CD4-positive, alpha-beta T cell treated with Interferon alpha-2 for 1 hour (primary cell): ENCODE measurements at places on chromosomes 1 and 21.

DNA sequence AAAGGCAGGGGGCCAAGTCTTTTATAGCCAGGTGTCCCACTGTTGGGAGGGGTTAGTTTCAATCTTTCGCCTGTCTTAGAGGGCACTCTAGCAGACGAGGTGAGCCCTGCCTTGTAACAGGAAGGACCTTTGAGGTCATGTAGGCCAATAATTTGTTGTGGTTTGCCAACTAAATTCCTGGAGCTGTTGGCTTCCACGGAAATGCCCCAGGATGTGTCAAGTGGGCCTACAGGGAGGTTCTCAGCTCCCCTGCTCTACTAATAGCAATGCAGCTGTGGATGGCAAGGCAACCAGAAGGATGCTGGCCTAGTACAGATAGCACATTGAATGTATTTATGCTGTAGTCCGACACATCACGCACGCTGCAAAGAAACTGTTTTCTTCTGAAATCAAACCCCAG is 22.3 kb upstream of the CASQ2 start:
- no peak for DNase-seq

DNA sequence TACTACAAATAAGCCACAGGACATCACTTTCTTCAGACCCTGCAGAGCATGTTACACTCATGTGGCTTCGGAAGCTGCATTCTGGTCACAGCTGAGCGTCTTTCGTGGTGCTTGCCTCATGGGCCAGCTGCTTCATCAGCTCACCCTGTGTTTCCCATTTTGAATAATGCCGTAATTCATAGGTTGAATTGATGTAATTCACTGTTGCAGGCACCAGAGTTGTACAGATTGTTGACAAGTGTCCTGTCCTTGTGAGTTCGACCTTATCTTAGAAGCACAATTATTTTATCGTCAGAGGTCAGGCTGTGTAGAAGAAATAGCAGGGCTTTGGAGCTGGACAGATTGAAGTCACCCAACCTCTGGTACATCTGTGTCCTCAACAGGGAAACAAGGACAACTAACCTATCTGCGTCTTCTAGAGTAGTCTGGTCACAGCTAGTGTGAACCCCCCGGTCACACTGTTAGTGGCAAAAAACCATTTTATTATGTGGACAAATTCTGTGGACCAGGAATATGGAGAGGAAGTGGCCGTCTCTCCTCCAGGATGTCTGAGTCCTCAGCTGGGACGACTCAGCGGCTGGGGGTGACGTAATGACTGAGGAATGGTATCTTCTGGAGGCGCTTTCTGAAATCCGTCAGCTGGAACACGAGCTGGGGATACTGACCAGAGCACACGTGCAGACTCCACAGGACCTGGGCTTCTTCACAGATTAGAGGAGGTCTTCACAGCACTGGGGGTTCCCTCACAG is 17.8 kb downstream of the PKNOX1 start:
- DNase-seq = no peak

DNA sequence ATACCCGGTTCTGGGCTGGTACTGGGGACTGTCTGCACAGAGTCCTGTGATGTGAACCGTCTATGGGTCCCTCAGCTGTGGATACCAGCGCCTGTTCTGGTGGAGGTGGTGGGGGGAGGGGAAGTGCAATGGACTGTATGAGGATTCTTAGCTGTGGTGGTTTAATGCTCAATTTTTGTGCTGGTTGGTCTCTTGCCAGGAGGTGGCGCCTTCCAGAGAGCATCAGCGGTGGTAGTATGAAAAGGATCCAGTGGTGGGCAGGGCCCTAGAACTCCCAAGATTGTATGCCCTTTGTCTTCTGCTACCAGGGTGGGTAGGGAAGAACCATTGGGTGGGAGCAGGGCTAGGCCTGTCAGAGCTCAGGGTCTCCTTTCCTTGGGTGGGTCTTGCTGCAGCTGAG is 89.4 kb upstream of the B3GALT2 start:
- no peak for DNase-seq

GRCh38 chr1:154145986-154146385 is 8.9 kb downstream of the NUP210L start:
- DNase-seq = no peak

- DNase-seq = no peak
Observed at GRCh38 chr1:177902266-177902665, 67.6 kb downstream of the SEC16B start.

GRCh38 chr1:53135735-53136114 is 6.7 kb downstream of the SLC1A7 start:
- peak; percentile 39 for DNase-seq

GRCh38 chr1:60569189-60569588 is 495.6 kb upstream of the C1orf87 start:
- no peak for DNase-seq

- DNase-seq = no peak
Observed at GRCh38 chr1:160653620-160654016, 6.8 kb upstream of the SLAMF1 start.

GRCh38 chr1:238753252-238753651 is 633.1 kb upstream of the CHRM3 start:
- DNase-seq = no peak

- no peak for DNase-seq
Observed at GRCh38 chr1:101437800-101438199, 201.0 kb downstream of the S1PR1 start.

DNA sequence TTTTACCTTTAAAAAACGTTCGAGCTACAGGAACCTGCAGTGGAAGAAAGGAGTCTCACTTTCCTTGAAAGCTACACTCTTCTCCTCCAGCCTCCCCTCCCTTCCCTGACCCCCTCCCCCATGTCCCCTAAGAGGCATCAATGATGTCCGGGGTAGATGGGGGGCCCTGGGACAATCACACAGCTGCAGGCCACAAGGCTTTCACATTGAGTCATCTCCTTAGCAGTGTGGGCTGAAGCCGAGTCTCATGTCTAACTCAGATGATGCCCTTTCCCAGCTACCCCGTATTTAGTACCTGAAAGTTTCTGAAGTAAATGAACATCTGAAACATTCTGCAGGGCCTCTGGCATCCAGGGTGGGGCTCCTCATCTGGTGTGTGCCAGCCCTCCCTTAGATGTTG is 6.3 kb upstream of the GPR25 start:
- no peak for DNase-seq
